ENCODE measurements at places on chromosomes 1 and 21.
A peak's percentile ranks its signal among the peaks of the same experiment; 100 is the strongest.

DNA sequence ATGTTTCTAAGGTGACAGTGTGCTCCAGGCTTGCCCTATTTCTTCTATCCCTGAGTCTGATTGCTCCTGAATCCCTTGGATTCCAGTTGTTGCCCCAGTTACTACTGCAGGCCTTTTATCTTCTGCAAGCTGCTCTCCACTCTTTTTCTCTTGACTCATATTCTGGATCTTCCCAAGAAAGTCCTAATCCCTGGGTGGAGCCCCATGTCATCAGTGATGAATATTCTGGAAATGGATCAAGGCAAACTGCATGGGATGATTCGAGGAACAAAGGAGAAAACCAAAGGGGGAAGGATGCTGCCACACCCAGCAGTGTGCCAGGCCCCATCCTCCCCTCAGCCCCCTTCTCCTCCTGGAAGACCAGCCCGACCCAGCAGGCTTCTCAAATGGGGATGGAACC lies 63.3 kb upstream of the ATP2B4 start:
- DNase-seq, result no peak

DNA sequence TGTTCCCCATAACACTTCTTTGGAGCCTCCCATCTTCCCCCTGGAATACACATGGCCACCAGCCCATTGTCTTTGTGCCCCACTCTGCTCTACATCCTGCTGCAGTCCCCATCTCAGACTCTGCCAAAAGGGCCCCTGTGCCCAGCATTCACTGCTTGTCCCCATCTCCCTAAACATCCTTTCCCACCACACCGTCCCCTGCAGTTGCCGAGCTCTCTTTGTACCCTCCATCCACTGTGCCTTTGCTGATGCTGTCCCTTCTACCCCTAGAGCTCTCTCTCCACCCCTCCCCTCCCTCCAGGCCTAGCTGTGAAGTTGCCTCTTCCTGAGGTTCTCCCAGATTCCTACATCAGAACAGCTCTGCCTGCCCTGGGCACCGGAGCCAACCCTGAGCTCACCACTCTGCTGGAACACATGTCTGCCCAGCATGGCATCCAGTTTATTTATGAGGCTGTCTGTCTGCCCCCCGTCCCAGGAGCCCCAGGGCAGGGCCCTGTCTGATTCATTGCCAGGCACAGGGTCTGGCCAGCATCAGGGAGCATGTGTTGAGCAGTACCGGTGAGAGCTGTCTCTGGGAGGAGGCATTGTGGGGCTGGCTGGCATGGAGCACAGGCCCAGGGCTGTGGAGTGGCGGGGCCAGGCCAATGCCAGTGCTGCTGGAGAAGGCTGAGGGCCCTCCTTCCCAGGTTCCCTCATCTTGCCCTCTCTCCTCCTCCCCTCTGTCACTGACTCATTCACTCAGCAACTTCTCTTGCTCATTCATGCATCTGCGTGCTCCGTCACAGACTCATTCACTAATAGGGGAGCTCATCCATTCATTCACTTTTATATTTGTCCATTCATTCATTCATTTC lies 28.8 kb downstream of the EDN2 start:
- DNase-seq, result peak; percentile 79

GRCh38 chr1:231839999-231840398 lies 213.4 kb downstream of the DISC1 start:
- DNase-seq, result no peak

DNA sequence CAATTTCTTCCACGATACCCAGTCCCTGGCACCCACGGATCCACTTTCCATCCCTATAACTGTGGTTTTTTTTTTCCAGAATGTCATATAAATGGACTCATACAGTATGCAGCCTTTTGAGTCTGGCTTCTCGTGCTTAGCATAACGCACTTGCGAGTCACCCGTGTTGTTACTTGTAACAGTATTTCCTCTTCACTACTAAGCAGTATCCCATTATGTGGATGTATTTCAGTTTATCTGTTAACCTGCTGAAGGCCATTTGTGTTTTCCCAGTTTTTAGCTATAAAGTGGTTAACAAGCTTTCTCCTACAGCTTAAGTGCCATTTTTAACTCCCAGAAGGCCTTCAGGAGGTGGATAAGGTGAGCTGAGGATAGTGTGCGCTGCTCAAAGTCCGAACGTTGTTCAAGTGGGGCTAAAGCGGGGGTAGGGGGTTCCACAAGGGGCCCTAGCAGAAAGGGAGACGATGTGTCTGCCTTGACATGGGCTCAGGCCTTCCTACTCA lies 829 bp downstream of the ADAR start:
- peak; percentile 42 for DNase-seq

DNA sequence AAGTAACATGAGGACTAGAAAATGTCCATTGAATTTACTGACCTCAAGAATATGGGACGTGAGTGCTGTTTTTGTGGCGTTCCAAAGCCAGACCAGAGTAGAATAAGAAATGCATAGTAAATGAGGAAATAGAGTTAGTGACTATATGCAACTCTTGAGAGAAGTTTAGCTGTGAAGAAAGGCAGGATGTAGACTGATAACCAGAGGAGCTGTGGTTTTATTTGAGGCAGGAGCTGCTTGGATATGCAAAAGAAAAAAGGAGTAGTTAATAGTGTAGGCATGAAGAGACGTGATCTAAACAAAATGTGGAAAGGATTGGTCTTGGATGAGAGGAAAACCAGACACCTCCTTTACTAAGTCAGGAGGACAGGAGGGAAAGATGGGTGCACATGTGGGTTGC lies 28.2 kb downstream of the DNAH14 start:
- no peak for DNase-seq

DNA sequence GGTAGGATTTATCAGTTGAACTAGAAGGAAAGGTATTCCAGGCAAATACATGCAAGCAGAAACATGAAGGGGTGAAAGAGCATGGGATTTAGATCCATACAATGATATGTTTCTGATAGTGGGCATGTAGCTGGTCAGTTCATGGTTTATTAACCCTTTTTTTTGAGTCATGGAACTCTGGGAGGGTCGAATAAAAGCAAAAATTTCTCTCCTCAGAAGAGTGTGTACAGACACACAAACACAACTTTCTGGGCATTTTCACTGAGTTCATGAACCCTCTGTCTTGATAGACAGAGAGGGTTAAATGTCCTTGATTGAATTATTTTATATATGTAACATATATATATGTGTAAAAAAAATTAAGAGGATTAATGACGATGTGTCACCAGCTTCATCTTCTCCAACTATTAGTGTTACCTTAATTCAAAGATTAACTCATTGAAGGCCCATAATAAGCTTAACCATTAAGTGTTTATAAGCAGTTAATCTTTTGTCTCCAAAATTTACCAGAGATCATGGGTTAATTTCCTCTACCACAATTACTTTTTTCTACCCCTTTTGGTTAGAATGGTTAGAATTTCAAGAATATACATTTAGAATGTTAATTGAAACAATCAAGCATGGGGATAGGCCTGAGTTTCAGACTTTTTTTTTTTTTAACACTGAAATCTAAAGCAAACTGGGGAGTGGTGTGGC lies 4.6 kb downstream of the JUN start:
- DNase-seq, result peak; percentile 36

GRCh38 chr1:35580949-35581388 lies 7.9 kb downstream of the TFAP2E start:
- no peak for DNase-seq

All from epithelial cell of esophagus (primary cell).